ENCODE measurements at places on chromosomes 7 and 10.
A peak's percentile ranks its signal among the peaks of the same experiment; 100 is the strongest.

- no peak for DNase-seq
These were observed 71.4 kb downstream of the WDR37 start for GRCh38 chr10:1127629-1128028.

GRCh38 chr7:64795176-64795575 is 948 bp downstream of the ZNF138 start:
- no peak for DNase-seq

- no peak for DNase-seq
These were observed 97.3 kb upstream of the CTBP2 start for GRCh38 chr10:125257521-125258108.

GRCh38 chr10:69756279-69756678 is 45.4 kb upstream of the COL13A1 start:
- no peak for DNase-seq

DNA sequence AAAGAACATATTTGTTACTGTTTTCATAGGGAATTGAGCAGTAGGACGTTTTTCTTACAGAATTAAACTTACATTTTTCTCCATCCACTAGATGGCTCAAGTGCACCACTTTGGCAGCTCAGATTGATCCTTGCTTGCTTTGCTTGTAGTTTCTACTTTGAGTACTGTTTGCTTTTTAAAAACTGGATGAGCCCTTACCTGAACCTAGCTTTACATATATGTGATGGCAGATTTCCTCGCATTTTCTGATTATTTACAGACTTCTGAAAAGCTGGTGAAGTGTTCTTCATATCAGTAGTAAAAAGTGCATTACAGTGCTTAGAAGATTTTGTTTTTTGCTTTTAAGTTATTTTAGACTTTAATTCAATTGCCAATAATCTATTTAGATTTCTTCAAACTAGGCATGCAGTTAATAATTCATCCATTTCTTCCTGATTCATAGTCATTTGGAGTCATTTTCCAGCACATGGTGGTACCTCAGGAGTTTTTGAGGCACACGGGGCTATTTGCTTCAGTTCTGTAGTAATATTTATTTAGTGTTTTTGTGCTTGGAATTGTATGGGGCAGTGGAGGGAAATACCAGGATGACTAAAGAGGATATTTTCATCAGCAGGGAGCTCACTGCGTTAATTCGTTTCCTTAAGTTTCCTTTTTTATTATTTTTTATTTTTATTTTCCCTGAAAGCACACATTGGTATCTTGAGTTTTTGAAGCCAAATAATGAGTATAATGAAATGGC is 57.3 kb downstream of the MAPK8 start:
- DNase-seq: peak; percentile 43

GRCh38 chr7:114930107-114930661 is 8.3 kb downstream of the MDFIC start:
- DNase-seq: no peak

DNA sequence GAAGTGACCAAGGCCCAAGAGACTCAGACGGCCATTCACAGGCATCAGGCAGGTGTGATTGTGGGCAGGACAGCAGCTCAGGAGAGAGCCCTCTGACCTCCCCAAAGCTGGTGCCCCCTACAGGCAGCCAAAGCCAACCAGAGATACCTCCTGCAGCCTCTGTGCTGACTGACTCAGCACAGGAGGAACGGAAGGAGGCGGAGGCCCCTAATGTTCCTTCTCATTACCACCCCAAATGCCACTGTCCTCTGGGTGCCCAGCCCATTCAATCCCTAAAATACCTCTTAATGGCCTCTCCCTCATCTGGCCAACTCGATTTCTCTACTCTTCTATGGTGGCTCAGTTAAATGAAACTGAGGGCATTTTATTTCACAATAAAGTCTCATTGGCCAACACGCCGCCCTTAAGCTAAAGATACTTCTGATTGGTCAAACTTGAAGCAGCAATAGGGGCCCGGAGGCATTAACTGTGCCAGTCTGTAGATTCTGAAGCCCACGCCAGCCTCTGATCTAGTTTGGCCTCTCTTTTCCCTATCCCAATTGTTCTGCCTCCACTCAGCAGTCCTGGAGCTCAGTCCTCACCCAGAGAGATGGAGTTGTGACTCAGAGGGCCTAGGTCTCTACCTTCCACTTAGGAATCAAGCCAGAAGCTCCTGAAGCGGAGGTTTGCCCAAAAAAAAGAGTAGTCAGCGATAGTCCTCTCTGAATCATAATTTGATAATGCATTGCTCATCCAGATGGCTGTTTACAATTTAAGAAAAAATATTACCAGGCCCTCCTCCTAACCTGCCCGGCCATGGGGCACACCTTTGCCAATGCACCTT is 1.2 kb downstream of the CYREN start:
- DNase-seq: peak; percentile 74

GRCh38 chr7:47501406-47501805 is 80.5 kb downstream of the TNS3 start:
- DNase-seq: no peak

- DNase-seq: peak; percentile 91
These were observed at the start of gene COPS6 for GRCh38 chr7:100088621-100089457. Gene COPS6 (plus strand): TSS chr7:100088969. CDS start chr7:100088991, 22 bp downstream.

- no peak for DNase-seq
These were observed 60.8 kb upstream of the NAMPT start for GRCh38 chr7:106345421-106346166.

GRCh38 chr7:113936535-113936934 is 17.7 kb upstream of the PPP1R3A start:
- DNase-seq: no peak

DNA sequence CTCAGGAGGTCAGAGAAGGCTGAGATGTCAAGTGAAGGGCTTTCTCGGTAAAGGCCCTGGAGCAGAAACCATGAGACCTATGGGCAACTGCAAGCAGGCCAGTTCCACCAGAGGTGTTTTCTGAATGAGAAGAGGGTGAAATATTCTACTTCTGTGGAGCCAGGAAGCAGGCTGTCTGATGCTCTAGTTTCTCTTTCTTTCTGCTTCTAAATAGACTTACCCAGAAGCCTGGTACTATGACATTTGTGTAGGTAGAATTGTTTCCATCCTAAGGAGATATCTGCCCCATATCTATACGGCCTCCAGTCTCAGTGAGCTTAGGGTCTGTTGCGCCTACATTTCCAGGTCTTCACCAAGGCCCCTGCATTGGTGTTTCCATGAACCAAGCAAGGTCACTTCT is 73.4 kb upstream of the CC2D2B start:
- DNase-seq: no peak

- no peak for DNase-seq
These were observed at the start of gene EGFR for GRCh38 chr7:55018361-55019190. Gene EGFR (plus strand): TSS chr7:55019017. CDS start chr7:55019278, 261 bp downstream.

DNA sequence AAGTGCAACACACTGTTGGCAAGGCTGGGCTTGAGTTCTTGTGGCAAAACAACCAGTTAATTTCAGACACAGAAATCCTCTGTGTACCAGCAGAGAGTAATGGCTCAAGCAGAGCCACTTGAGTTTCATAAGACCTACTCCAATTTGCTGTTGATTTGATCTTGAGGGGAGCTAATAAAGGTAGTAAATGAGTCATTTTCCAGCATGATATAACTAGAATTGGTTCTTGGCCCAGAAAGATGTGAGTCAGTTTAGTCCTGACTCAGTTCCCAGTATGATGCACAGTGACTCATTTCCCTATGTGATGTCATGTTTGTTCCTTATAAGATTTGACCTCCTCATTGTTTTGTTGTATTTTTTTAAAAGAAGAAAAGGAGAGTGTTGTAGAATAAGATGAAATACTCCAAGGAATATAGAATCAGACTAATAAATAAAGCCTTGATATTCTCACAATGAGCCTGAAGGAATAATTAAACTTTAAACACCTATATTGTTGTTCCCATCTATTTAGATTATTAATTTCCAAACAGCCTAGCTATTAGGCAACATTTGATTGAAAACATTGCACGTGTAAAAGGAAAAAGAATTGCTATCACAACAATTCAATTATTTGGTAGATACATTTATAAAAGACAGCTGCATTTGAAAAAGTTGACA is 186.2 kb downstream of the REEP3 start:
- DNase-seq: peak; percentile 7

- no peak for DNase-seq
These were observed 1.8 kb upstream of the NUB1 start for GRCh38 chr7:151339651-151340382.

DNA sequence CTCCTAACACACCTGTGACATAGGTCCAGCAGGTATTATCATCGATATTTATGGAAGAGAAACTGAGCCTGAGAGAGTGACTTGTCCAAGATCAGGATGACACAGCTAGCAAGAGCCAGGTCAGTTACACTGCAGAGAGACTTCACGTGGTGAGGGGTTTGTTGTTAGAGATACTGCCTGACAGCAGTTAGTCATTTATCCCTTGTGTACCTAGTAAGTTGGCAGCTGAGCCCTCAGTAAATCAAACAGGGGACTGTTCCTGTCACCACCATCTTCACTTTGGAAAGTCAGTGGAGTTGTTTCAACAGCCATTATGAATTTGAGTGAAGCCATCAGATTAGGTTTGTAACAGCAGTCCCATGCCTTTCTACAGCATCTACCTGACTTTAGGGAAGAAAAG is 87.5 kb upstream of the GATA3 start:
- DNase-seq: no peak

DNA sequence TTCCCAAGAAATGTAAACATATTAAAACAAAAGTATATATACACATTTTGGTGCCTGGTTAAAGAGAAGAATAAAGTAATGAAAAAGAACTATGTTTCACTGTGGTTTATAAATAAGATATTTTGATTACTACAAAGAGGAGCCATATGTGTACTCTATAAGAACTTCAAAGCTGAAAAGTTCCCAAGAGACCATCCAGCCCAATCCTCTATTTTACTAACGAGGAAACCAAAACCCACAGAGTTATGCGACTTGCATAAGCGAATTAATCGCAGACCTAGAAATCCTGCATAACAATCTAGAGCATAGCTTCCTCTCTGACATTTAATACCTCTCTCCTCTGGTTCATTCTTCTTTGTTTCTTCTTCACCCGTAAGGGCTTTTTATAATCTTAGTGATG is 937.1 kb downstream of the CNTNAP2 start:
- no peak for DNase-seq

DNA sequence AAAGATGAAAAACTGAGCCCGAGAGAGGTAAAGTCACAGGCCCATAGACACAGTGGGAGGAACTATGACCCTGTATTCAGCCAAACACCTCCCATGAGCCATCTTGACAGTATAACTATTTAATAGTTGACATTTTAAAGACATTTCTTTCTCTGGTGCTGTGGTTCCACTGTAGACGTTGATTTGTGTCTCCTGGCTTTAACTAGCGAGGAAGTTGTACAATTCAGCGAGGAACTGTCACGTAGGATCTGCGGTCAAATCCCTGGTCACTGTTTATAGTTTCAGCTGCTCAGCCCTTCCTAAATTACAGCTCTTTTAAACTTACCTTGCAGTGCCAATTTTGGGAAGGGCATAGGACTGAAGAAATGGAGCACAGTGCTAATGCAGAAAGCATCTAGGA is 7.1 kb upstream of the CELF2 start:
- no peak for DNase-seq

GRCh38 chr10:106535304-106535953 is 629.1 kb downstream of the SORCS1 start:
- DNase-seq: no peak

DNA sequence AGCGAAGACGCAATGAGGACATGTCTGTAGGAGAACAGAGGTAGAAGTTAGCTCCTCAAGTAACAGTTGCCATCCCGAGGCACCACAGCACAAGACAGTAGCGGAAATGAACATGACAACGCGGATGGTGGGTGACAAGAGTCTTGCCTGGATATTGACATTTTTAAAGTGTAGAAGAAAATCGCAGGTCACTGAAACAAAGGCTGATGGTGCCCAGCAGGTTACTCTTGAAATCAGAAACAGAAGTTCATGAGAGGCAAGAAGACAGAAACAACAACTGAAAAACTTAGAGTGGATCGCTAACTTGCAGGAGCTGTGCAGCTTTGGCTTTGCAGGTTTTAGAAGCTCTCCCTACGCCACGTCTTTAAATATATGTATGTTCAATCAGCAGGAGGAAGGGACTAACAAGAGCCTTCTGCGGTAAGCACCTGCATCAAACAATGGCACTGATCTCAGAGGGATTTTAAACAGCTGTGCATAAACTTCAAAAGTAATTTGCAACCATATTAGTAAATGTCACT is 1.8 kb downstream of the PRKCQ start:
- DNase-seq: peak; percentile 69

- no peak for DNase-seq
These were observed 92.5 kb upstream of the PITRM1 start for GRCh38 chr10:3265088-3265487.

- DNase-seq: no peak
These were observed 225.5 kb downstream of the ANKRD7 start for GRCh38 chr7:118449797-118450567.

DNA sequence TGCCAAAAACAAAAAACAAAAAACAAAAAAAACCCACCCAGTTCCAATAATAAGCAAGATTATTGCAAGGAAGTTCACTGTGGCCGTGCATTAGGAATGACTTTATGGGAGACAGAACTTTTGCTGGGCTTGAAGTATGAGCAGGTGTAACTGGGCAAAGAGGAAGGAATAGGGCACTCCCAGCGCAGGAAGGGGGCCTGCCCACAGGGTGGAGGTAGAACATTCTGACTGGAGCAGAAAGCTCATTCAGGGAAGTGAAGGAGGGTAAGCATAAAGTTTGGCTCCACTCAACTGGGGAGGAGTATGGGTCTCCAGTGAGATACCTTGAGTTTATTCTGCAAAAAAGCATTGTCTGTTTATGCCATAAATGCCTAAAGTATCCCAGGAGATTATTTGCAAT is 42.1 kb upstream of the WIPF3 start:
- no peak for DNase-seq

- no peak for DNase-seq
These were observed 4.8 kb upstream of the VIPR2 start for GRCh38 chr7:159149488-159149887.

DNA sequence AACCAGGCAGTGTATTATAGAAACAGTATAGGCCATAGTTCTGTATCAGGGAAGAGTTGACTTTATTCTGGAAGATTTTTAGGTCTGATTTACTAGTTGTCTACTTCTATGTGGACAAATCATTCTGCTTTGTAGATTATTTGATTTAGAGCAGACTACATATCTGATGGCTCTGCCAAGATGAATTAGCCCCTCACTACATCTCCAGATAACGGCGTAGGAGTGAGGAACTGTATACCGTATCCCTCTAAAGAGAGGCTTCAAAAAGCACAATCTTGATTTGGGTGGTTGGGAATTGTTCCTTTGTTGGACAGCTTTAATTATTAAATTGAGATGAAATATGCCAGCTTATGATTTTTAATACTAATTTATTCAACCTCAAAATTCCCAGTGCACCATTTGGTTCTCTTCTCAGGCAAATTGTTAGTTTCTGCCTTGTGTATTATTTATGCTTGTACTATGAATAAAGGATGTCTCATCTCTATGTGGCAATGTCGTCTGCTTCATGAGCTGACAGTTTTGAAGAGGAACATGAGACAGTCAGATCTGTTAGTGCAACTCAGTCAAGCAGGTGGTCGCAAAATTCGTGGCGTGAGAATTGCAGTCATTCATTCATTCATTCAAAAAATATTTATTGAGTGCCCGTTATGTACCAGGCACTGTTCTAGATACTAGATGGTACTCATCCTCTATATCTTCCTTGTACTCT is 422.8 kb downstream of the EXOC4 start:
- DNase-seq: no peak
